ENCODE measurements at places on chromosomes 7 and 10.

- DNase-seq: no peak
Observed at GRCh38 chr7:106488465-106488864, 172.5 kb downstream of the CCDC71L start.

- DNase-seq: no peak
Observed at GRCh38 chr7:31521336-31522010, 7.6 kb downstream of the ITPRID1 start.

DNA sequence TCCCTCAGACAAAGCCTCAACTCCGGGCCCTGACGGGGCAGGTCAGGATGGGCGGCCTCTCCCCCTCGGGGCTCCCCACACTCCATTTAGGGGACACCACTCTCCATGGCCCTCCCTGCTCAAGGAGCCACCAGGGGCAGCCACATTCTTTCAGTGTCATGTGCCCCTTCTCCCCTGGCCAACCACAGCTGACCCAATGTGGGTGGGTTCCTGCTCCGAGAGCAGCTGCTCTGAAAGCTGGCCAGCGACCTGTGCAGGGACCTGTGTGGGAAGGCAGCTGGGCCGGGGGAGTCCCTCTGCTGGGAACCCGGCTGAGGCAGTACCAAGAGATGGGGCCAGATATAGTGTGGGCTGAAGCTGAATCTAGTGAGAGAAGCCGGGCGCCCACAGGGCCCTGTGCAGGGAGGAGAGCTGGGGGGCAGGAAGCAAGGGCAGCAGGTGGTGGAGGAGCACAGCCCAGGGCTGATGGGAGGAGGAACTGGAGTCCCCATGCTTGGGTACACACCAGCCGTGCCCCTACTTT lies 40.6 kb upstream of the NPFFR1 start:
- DNase-seq: no peak

GRCh38 chr7:4045975-4046374 lies 636.1 kb upstream of the FOXK1 start:
- no peak for DNase-seq

DNA sequence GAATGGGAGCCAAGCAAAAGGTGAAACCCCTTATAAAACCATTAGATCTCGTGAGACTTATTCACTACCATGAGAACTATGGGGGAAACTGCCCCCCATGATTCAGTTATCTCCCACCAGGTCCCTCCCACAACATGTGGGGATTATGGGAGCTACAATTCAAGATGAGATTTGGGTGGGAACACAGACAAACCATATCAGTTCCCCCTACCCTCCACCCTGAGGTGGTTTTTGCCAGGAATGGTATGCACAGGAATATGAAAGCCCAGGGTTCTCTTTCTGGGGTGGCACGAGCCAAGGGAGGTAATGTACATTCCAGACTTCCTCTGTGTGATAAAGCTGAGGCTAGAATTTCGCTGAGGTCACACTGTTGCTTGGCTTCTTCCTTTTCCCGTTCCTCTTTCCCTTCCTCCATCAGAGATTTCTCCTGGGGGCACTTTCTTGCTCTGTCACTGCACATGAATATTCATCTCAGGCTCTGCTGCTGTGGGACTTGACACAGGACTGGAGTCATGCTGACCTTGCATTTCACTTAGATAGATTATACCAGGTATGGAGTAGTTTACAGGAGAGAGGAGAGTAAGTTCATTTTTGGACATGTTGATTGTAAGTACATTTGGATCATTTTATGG lies 347.0 kb upstream of the MTPN start:
- no peak for DNase-seq

GRCh38 chr10:101818872-101819633 lies 809 bp upstream of the OGA start:
- DNase-seq: peak; percentile 40

DNA sequence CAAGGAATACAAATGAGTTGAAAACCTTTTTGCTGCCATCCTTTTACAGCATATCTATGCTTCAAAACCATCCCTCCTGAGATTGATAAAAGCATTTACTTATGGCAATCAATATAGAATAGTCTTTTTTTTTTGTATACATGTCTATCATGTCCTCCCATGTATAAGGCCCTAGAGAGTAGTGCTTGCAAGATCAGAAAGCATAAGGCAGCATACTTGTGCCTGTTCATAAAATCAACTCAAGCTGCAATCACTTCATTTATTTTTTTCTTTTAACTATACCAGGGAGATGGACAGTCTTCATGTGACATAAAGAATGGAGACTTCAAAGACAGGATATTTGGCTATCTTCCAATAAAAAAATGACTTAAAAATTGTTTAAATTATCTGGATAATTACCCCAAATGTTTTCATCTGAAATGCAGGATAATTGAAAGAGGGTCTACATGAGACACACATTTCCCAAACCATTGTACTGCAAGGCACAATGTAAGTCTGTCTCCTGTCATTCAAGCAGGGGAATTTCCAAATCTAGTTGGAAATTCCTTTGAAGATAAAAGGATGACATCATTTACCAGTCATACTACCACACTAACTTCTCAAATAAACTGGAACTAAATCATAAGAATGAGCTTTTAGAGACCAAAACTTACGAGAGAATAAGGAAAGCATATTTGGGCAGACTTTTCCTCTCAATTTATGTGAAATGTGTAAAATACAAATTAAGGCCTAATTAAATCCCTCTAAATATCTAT lies 22.5 kb downstream of the LRRN3 start:
- DNase-seq: no peak

DNA sequence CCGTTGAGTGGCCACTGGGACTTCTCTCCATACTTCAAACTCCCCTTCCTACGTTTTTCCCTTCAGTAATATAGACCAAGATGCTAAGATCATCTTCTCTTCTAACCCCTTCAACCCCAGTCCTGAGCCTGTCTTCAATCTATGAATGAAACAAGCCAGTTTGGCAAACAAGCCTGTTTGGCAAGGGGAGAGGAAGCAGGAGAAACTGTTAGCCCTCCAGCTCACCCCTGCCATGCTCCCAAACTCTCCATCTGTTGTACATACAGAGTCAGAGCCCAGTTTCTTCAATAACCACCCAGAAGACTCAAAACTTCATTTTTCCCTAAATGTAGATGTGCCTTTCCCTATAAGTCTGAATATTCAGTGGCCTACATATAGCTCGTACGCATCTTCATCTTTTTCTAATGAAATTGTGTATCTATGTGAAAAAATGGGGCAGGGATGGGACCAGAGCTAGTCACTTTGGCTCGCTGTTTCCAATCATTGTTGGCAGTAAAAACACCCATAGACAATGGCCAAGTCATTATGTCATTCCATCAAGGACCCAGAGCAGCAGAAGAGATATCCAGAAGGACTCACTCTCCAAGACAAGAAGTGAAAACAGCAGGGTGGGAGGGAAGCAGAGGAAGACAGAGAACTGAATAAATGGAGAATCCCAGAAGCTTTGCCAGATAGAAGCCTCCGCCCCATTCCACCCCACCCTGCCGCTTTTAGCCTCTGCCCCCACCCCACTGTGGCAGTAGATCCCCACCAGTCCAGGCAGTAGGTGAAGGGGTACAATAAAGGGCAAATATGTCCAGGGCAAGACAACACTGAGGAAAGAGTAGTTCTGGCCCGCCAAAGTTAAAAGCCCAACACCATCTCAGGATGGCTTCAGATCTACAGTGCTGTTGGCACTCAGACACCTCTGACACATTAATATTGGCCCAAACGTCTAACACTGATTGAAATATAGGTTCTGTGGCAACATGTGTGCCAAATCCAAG lies 87.3 kb downstream of the DOCK4 start:
- DNase-seq: no peak

DNA sequence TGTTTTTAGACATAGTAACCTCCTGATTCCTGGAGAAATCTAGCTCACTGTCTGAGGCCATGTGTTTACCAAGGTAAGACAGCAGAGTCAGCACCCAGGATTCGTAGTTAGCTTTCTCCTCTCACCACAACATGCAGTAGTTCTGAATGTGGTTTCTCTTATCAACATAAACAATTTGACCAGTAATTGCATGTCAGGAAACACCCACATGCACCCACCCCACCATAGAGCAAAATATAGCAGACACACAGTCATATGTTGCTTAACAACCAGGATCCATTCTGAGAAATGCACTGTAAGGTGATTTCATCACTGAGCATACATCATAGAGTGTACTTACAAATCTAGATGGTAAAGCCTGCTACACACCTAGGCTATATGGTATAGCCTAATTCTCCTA lies 1004.0 kb downstream of the ANKRD7 start:
- no peak for DNase-seq

DNA sequence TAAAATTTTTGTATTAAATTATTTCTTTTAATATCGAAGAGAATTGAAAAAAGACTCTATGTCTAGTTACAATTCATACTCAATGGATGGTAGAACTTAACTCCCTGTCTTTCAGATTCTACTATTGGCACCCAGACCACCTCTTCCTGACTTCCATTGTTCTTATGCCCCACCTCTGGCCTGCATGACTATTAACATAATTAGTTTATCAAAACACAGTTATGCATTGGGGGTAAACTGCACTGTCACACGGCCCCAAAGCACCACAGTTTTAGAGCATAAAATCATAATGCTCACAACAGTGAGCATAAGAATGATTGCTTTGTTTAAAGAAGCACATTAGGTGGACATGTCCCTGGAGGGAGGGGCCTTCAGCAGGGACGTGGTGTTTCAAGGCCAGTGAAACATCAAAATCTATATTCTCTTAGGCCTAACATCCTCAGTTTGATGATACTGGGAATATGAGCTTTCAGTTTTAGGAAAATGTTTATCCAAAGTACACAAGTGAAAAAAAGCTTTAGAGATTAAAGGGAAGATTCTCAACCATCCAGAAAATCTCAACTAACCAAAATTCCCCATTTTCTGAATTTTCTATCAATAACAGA lies 79.8 kb downstream of the NRP1 start:
- no peak for DNase-seq

DNA sequence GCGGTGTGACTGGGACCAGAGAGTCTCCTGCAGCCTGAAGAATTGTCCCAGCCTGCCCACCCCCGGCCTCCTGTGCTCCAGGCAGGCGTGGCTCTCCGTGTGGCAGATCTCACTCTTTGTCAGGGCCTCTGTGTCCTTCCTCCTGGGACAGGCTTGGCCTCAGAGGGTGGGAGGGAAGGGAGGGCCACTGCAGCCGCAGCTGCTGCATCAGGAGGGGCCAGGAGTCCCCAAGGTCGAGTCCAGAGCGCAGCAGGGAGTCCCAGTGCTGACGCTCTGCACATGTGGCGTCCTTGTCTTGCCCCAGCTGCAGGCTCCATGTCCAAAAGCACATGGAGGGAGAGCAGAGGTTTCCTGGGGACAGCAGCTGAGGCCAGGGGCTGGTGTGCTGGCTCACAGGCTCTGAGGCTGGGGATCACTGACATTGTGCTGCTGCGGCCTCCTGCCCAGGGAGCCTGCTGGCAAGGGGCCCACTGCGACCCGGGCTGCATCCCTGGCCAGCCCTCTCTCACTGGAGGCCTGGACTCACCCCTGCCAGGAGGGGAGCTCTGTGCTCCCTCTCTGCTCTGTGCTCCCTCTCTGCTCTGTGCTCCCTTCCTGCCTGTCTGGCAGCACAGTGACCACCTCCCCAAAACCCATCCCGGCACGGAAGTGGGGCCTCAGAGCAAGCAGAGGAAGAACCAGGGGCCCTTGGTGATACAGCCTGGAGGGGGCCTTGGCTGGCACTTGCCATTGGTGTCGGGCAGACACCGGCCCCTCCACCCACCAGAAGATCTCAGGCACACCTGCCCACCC lies 114.6 kb upstream of the RET start:
- no peak for DNase-seq

GRCh38 chr7:155167706-155168365 lies 97.7 kb downstream of the HTR5A start:
- DNase-seq: no peak
